Osteoblast (primary cell): ENCODE measurements at places on chromosomes 2 and 18. TPM values are rescaled to one million over a fixed set of nuclear protein-coding genes. Genes with fewer than 3 reads are reported as not detected.

Gene C1GALT1C1L
- total RNA-seq: 0.72 and 1.2 TPM in 2 replicates

Gene ABCG5
- total RNA-seq: not detected in 2 replicates

Gene GPR55
- total RNA-seq: not detected in 2 replicates

Gene APCDD1
- total RNA-seq: 1.8 and 3.3 TPM in 2 replicates

DNA sequence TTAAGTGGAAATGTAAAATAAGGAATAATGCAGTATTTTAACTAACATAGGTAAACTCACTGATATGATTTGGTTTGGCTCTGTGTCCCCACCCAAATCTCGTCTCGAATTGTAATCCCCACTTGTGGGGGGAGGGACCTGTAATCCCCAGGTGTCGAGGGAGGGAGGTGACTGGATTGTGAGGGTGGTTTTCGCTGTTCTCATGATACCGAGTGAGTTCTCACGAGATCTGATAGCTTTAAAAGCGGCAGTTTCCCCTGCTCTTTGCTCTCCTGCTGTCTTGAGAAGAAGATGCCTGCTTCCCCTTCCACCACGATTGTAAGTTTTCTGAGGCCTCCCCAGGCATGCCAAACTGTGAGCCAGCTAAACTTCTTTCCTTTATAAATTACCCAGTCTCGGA lies 109.4 kb upstream of the LYPD6 start:
- H3K27me3 ChIP-seq: no peaks in the 10 kb centered on the region
- DNase-seq: no peak
- H3K36me3 ChIP-seq: no peaks in the 10 kb centered on the region
- no peaks in the 10 kb centered on the region for H3K4me1 ChIP-seq

DNA sequence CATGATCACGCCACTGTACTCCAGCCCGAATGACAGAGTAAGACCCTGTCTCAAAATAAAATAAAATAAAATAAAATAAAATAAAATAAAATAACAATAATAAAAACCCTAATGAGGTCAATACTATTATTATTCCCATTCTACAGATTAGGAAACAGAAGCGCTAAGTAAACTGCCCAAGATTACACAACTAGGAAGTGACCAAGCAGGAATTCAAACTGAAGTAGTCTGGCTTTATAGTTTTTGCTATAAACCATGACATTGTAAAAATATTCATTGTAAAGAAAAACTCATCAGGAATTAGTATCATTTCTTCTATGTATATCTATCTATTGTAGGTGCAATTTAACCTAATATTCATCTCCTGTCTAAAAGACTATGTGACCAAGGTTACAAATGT lies 1.2 kb downstream of the PLEKHM3 start:
- no peak for DNase-seq
- no peak overlapping the region for H3K4me3 ChIP-seq
- H3K27ac ChIP-seq: no peak overlapping the region
- no peaks in the 10 kb centered on the region for H3K27me3 ChIP-seq

DNA sequence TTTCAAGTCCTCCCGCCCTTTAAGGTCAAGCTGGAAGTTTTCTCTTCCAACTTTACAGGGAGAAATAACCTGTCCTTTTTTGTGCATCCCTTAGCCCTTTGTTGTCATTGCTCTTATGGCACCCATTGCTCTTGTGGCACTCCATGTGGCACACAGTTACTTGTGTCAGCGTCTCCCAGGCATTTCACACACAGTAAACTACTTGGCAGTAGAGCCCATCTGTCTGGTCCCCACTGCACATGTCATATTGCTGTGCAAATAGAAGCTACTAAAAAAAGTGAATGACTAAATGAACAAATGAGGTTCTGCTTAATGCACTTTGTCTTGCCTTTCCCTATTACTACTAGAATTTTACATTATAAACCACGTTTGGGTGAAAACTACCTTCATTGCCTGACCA lies 149.3 kb downstream of the EML6 start:
- no peaks in the 10 kb centered on the region for H3K36me3 ChIP-seq
- DNase-seq: no peak
- no peaks in the 10 kb centered on the region for H3K27me3 ChIP-seq

GRCh38 chr2:174711206-174711605 lies 53.1 kb downstream of the CHRNA1 start:
- no peak overlapping the region for H3K4me3 ChIP-seq
- peak; percentile 93 for DNase-seq
- no peaks in the 10 kb centered on the region for H3K4me1 ChIP-seq
- H3K36me3 ChIP-seq: no peaks in the 10 kb centered on the region

GRCh38 chr18:13136056-13136903 lies 82.3 kb upstream of the LDLRAD4 start:
- H3K4me1 ChIP-seq: peaks cover 8% of the 10 kb centered on the region
- H3K4me3 ChIP-seq: peak overlapping the region; percentile 76
- peak; percentile 90 for DNase-seq
- no peaks in the 10 kb centered on the region for H3K36me3 ChIP-seq
- no peaks in the 10 kb centered on the region for H3K27me3 ChIP-seq

DNA sequence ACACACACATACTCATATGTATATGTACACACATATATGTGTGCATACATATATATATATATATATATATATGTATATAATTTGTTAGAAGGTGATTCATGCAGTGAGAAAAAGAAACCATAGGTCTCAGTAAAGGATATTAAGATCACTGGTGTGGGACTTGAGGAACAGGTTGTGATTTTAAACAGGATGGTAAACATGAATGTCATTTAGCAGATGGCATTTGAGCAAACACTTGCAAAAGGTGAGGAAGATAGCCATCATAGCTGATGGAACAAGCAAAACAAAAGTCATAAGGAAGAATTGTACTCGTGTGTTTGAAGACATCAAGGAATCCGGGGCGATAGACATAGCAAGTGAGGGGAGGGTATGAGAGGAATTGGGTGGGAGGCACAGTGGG lies 784.5 kb downstream of the TSN start:
- no peaks in the 10 kb centered on the region for H3K36me3 ChIP-seq
- H3K27me3 ChIP-seq: no peaks in the 10 kb centered on the region
- H3K4me1 ChIP-seq: no peaks in the 10 kb centered on the region
- H3K27ac ChIP-seq: no peak overlapping the region
- no peak overlapping the region for H3K4me3 ChIP-seq
- DNase-seq: no peak

DNA sequence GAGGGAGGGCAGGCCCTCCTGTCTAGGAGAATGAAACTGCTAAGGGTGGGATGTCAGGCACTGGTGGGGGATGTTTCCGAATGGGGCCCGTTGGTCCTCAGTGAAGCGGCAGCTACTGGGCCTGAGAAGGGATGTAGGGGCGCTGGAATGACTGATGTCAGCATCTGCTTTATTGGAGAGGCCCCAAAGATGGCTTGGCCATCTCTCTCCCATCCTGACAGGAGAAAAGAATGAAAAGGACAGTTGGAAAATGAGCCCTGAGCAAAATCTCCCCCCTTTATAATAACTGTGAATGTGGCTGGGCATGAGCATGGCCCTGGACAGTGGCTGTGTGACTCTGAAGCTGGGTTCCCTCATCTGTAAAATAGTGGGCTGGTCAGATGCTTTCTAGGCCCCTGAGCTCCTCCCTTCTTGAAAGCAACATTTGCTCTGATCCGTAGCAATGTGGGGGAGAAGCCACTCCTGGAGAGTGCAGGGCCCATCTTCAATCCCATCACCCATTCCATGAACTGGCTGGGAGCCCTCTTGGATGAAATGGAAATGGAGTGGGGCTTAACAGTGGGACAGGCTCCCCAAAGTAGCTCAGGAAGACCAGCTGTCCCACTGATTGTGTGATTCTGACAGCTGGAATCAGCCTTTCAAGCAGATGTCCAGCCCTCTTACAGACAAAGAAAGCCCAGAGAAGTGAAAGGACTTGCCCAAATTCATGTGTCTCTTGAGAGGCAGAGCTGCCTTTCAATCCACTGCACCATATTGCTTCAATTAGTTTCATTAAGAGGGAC lies 232.7 kb upstream of the SMAD2 start:
- DNase-seq: peak; percentile 73
- no peak overlapping the region for H3K4me3 ChIP-seq
- H3K27me3 ChIP-seq: peaks cover 3% of the 10 kb centered on the region
- no peaks in the 10 kb centered on the region for H3K36me3 ChIP-seq

DNA sequence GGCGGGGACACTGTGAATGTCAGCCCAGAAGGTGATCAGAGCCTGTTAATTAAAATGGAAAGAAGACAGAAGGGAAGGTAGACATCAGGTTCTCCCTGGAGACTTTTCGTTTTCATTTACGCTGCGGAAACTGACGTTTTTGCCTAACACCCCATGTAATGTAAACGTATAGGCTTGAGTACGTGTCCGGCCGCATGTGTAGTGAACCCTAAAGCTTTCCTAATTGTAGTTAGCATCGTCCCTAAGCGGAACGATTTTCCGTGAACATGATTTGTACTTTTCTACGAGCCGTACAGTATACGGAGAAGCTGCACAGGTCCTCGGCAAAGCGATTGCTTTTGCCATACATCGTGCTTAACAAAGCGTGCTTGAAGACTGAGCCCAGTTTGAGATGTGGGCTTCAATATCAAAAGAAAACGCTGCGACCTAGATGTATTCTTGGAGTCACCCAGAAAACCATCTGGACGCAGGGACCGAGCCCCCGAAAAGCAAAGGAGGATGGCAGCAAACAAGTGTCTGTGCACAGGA lies 284 bp downstream of the TIMM21 start:
- no peaks in the 10 kb centered on the region for H3K27me3 ChIP-seq
- peak overlapping the region; percentile 83 for H3K27ac ChIP-seq
- DNase-seq: no peak
- no peaks in the 10 kb centered on the region for H3K36me3 ChIP-seq
- peak overlapping the region; percentile 84 for H3K4me3 ChIP-seq
- peaks cover 19% of the 10 kb centered on the region for H3K4me1 ChIP-seq

GRCh38 chr2:224101820-224102630 lies 62.9 kb upstream of the SERPINE2 start:
- H3K27me3 ChIP-seq: no peaks in the 10 kb centered on the region
- peaks cover 18% of the 10 kb centered on the region for H3K4me1 ChIP-seq
- peak; percentile 90 for DNase-seq
- H3K4me3 ChIP-seq: peak overlapping the region; percentile 22
